ENCODE measurements at places on chromosomes 13 and 19.

DNA sequence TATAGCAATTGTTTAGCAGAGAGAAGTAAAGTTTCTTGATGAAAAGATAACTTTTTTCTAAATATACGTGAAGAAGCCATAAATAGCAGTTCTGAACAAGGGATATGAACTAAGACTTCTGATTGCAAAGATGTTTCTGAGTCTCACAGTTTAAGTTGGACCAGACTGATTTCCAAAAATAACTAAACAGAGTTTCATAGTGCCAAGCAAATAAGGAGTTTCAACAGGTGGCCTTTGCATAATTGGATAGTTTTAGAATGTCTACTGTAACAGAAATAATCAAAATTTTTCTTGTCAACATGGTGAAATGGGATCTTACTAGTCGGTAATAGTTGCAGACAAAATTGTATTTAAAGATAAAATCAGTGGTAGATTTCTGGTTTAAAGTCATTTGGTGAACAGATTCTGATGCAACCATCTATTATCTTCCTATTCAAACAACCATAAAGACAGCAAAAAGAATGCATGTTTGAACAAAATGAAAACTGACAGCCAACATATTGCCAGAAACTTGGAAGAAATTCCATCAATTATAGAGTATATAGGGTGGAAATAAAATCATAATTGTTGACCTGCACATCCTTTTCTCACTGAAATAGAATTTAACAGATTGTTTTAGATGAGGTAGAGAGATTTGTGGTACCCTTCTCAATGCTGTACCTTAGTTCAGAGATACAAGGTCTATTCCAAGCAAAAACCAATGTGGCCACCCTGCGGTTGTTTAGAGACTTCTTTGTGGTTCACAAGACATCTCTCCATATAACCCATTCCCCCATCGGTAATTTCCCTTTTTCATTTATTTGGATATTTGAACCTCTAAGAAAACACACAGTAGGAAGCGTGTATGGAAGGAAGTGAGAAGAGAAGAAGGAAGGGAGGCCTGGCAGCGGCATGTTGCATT, 275.3 kb downstream of the COG6 start:
- no peak for DNase-seq

DNA sequence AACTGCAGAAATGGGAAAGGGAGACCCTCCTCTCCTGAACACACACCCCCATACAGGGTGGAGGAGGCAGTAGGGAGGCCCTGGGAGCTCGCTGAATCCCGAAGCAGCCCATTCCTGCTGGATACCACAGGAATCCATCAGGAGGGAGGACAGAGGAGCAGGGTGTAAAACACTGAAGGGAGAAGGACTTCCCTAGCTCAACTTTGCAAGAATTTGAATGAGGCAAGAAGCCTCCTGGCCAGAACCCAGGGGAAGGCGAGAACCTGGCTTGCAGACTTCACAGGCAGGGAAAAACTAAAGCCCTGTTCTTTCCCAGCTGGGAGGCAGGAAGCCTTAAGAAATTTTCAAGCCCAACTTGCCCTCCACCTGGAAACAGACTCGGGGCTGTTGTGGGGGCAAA, 43.5 kb downstream of the ZNF91 start:
- DNase-seq = no peak

DNA sequence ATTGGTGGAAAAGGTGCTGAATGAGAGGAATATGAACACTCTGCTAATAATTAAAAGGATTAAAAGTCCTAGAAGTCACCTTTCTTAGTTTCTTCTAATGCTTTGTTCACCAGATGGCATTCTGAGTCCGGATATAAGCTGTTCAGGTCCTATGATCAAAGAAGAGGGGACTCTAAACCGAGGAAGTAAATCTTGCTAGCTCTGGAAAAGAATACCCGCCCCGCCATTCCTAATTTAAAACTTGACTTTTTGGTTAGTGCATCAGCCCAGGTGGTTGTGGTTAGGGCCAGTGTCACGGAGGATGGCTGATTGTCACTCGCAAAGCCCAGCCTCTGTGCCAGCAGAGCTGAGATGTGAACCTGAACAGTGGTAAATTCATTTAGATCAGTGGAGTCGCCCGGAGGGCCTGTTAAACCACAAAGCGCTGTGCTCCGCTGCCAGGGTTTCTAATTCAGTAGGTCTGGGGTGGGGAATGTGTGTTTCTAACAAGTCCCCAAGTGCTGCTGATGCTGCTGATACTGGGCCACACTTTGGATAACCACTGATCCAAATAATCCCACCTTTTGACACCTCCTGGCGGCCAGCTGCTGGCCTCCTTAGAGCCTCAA, 425.4 kb downstream of the DCT start:
- no peak for DNase-seq

- DNase-seq = no peak
These were observed 556.1 kb downstream of the EFNB2 start for GRCh38 chr13:105979131-105980011.

- DNase-seq = no peak
These were observed 204.5 kb downstream of the POU4F1 start for GRCh38 chr13:78398743-78399410.

DNA sequence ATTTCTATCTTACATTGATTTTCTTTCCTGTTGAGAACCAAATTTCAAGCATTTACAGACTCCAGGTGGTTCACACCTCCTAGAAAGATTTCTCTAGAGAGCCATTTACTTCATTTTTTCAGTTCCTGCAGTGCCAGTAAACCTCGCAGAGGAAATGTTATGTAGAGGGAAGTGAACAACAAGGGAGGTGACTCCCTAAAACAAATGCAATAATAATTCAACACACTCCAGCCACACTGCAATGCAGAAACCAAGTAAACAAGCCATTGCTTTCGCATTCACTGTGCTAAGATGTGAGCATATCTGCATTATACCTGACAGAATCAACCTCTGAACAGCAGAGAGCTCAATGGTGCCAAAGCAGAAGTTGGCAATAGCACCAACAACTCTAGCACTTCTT, 215.1 kb downstream of the RBM26 start:
- no peak for DNase-seq

DNA sequence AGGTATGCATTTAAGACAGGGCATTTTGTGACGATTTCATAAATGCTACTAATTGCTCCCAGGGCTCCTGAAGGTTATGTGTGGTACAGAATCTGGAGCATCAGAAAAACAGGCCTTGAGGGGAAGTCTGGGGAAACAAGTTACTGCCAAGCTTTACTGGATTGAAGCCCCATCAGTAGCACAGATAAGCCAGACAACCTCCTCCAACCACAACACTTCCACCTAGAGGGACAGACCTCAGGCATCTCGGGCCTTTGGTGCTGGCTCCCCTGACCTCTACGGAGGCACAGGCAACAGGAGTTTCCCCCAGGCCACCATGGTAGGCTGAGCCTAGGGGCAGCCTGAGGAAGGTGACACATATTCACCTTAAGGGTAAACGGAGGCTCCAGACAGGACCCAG, 54.1 kb downstream of the ABCC4 start:
- no peak for DNase-seq

- no peak for DNase-seq
These were observed 13.7 kb upstream of the SLC25A42 start for GRCh38 chr19:19050104-19050503.

DNA sequence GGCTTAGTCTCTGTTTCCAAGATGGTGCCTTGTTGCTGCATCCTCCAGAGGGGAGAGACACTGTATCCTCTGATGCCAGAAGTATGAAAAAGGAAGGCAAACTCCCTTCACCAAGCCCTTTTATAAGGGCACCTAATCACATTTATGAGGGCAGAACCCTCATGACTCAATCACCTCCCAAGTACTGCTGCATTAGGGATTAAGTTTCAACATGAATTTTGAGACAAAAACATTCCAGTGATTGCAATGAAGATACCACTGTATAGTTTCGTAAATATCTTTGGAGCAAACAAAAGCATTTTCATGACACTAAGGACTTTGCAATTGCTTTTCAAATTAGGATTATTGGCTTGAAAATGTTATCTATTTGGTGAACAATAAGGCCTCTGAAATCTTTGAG, 63.8 kb downstream of the RNF17 start:
- DNase-seq = no peak

DNA sequence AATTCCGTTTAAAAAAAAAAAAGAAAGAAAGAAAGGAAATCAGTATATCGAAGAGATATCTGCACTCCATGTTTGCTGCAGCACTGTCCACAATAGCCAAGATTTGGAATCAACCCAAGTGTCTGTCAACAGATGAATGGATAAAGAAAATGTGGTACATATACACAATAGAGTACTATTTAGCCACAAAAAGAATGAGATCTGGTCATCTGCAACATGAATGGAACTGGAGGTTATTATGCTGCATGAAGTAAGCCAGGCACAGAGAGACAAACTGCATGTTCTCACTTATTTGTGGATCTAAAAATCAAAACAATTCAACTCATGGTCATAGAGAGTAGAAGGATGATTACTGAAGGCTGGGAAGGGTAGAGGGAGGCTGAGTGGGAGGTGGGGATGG, 16.3 kb downstream of the ZNF565 start:
- no peak for DNase-seq

- no peak for DNase-seq
These were observed 24.5 kb downstream of the EFNA2 start for GRCh38 chr19:1309977-1310852.

DNA sequence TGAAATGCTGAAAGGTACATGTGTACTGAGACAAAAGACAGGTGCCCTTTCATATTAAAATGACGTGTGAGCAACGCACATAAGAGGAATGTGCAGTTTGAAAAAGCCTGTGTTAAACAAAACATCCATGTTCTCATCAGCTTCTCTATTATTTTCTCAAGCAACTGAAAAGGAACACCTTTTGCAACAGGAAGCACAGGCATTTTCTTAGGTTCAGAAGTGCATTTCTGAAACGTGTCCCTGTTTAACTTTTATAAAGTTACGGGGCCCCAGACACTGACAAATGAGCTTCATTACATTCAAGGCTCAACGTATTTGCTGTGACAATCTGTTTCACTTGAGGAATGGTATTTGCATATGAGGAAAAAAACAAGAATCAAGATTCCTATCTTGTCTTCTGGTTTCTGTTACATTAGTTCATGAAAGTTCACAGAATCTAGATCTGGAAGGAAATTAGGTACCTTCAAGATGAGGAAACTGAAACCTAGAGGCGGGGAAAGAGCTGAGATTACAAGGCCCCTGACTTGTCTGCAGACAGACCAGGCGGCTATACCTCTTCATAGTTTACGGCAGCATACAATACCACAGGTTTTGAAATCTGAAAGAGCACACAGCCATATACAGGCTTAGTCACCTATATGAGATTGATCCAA, 431.7 kb downstream of the KLF12 start:
- DNase-seq = peak; percentile 55
